ENCODE measurements at places on chromosomes 16 and 17.

DNA sequence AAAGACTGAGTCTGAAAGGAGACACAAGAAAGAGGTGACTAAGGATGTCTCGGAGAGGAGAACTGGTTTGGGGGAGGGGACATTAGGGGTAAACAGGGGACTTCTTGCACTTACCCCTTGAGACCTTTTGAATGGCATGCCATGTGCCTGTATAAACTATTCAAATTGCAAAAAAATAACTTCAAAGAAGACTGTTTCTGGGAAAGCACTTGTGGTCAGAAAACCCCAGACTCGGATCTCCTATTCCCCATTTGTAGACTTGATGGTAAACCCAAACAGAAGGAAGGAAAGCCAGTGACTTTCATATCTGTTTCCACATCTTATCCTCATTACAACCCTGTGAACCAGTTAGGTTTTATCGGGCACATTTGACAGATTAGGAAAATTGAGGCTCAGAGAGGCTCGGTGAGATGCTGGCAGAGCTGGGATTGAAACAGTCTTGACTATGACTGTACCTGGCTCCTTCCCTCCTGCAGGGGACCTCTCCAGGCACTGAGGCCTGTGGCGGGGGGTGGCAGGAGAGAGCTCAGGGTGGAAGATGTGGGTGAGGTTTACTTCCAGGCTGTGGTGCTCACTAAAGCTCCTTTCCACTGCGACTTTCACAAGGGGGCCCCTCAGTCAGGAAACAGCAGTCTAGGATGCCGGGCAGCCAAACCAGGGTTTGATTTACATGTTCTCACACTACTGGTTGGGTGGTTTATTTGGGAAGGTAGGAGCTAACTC lies 30.5 kb upstream of the PLCG2 start:
- no peak for DNase-seq
- H3K4me3 ChIP-seq, result no peak overlapping the region
- no peak overlapping the region for H3K27ac ChIP-seq
- H3K4me1 ChIP-seq, result peaks cover 8% of the 10 kb centered on the region

DNA sequence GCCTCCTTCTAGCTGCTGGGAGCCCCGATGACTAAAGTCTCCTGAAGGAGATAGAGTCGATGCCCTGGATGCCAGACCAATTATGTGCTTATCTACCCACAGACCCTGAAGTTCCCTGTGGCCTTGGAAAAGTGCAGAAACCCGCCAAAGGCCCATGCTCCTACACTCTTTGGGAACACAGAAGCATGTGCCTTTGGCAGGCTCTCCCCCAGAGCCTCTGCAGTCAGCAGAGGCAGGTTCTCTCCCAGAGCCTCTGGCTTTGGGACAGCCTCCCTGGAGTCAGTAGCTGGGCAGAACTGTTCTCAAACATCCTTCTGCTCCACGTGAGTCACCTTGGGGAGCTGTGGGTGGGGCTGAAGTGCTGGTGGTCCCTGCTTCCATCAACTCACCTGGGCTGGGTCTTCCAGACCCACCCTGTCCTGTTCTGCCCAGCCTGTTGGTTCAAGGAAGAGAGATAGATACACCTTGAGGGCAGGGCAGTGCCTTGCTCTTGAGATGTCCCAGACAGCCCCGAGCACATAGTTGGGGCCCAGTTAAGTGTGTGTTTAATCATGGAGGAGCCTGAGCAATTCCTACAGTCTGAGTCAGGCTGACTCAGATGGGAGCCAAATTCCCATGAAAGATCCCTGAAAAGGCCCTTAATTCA lies 3.2 kb upstream of the CDK5RAP3 start:
- peaks cover 14% of the 10 kb centered on the region for H3K4me1 ChIP-seq
- no peaks in the 10 kb centered on the region for H3K36me3 ChIP-seq
- no peaks in the 10 kb centered on the region for H3K27me3 ChIP-seq
- H3K4me3 ChIP-seq, result no peak overlapping the region

DNA sequence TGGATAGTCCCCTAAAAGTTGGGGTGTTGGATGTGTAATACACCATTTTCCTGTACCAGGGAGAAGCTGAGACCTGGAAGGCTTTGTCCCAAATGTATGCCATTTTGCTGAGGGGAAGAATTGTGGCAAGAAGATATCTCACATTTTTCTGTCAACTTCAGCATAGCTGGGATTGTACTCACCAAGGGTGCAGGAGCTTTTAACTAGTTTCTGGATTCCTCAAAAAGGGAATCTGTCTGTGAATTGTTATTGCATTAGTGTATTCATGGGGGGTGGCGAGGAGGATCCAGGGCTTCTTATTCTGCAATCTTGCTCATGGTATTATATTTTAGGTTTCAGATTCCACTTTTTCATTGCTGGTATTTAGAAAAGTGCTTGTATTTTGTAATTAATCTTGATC lies 208.2 kb upstream of the MYOCD start:
- no peak for DNase-seq
- H3K4me3 ChIP-seq, result no peak overlapping the region
- H3K4me1 ChIP-seq, result no peaks in the 10 kb centered on the region
- H3K27ac ChIP-seq, result no peak overlapping the region

- H3K27me3 ChIP-seq, result no peaks in the 10 kb centered on the region
- no peaks in the 10 kb centered on the region for H3K4me1 ChIP-seq
- H3K27ac ChIP-seq, result no peak overlapping the region
- H3K4me3 ChIP-seq, result no peak overlapping the region
- DNase-seq, result no peak
These were observed 43.1 kb upstream of the CBLN1 start for GRCh38 chr16:49324703-49325102.

- H3K27me3 ChIP-seq, result no peaks in the 10 kb centered on the region
- H3K36me3 ChIP-seq, result no peaks in the 10 kb centered on the region
- H3K4me1 ChIP-seq, result no peaks in the 10 kb centered on the region
- no peak for DNase-seq
- H3K27ac ChIP-seq, result no peak overlapping the region
These were observed 29.6 kb downstream of the NTN1 start for GRCh38 chr17:9050801-9051401.

GRCh38 chr16:56241596-56241995 lies 50.3 kb downstream of the GNAO1 start:
- no peak overlapping the region for H3K27ac ChIP-seq
- H3K27me3 ChIP-seq, result no peaks in the 10 kb centered on the region
- no peak for DNase-seq
- no peaks in the 10 kb centered on the region for H3K36me3 ChIP-seq
- no peaks in the 10 kb centered on the region for H3K4me1 ChIP-seq

GRCh38 chr17:17845046-17845775 lies 8.4 kb upstream of the SREBF1 start:
- no peak for DNase-seq
- H3K36me3 ChIP-seq, result no peaks in the 10 kb centered on the region
- H3K27ac ChIP-seq, result no peak overlapping the region
- H3K4me3 ChIP-seq, result no peak overlapping the region
- peaks cover 39% of the 10 kb centered on the region for H3K4me1 ChIP-seq

- H3K4me1 ChIP-seq, result no peaks in the 10 kb centered on the region
- H3K36me3 ChIP-seq, result no peaks in the 10 kb centered on the region
- H3K27me3 ChIP-seq, result no peaks in the 10 kb centered on the region
- no peak overlapping the region for H3K4me3 ChIP-seq
- no peak overlapping the region for H3K27ac ChIP-seq
These were observed 43.3 kb downstream of the POLR3K start for GRCh38 chr16:9903-10665.

Data from CD8-positive, alpha-beta memory T cell (primary cell).